ENCODE measurements at places on chromosomes 12 and 14. TPM values are rescaled to one million over a fixed set of nuclear protein-coding genes. Genes with fewer than 3 reads are reported as not detected.

TMED8 gene
- total RNA-seq = 13.8 TPM

SPATS2 gene
- 23.3 TPM for total RNA-seq

PPP1R36 gene
- 1.1 TPM for total RNA-seq

ARMH4 gene
- total RNA-seq = 14.1 TPM

GLIPR1 gene
- 83.2 TPM for total RNA-seq

Measured in osteoblast (primary cell).